Right atrium auricular region (tissue), 2 donors: ENCODE measurements at places on chromosomes 5 and 9. TPM values are rescaled to one million over a fixed set of nuclear protein-coding genes. Genes with fewer than 3 reads are reported as not detected.

Gene MARCHF11
- 0.33 TPM for total RNA-seq

Gene EGFL7
- 120 TPM for total RNA-seq

Gene AHRR
- total RNA-seq: 0.30 TPM

- no peak for DNase-seq
- no peaks in the 10 kb centered on the region for H3K36me3 ChIP-seq
- H3K4me3 ChIP-seq: no peak overlapping the region
- H3K27ac ChIP-seq: no peak overlapping the region
- H3K4me1 ChIP-seq: no peaks in the 10 kb centered on the region
Measured at GRCh38 chr9:124007565-124008302, 3.8 kb upstream of the LHX2 start.

DNA sequence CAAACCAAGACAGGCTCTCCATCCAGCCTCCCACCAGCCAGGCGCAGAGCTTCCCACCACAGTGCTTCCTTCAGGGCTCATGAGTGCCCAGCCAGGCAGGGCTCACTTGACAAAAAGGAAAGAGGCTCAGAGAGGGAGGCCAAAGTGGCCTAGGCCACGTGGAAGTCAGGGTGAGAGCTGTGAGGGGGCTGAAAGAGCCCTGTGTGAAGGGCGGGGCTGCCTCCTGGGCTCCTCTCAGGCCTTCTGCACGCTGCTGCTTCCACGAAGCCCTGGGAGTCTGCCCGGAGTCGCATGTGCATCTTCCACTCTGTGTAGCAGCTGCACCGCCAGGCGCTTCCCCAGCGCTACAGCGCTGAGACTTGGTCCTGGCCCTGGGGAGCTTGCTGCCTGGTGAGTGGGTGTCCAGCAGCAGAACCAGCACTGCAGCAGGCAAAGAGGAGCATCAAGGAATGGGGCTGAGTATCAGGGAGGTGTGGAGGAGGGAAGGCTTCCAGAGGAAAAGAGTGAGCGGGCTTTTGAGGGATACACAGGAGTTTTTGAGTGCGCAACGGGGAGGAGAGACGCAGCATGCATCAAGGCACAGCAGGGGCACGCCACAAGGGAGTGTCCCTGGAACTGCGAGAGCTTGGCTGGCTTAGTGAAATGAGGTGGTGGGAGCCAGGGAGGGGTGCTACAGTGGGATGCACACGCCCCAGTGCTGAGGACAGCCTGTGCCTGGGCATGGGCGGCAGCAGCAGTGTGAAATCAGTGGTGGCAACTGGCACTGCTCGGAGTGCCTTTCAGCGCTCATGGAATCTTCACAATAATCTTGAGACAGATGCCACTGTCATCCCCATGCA is 178.0 kb downstream of the GAPVD1 start:
- H3K4me3 ChIP-seq: no peak overlapping the region
- peaks cover 22% of the 10 kb centered on the region for H3K36me3 ChIP-seq
- H3K4me1 ChIP-seq: no peaks in the 10 kb centered on the region
- H3K27ac ChIP-seq: no peak overlapping the region
- no peaks in the 10 kb centered on the region for H3K27me3 ChIP-seq
- no peak for DNase-seq

DNA sequence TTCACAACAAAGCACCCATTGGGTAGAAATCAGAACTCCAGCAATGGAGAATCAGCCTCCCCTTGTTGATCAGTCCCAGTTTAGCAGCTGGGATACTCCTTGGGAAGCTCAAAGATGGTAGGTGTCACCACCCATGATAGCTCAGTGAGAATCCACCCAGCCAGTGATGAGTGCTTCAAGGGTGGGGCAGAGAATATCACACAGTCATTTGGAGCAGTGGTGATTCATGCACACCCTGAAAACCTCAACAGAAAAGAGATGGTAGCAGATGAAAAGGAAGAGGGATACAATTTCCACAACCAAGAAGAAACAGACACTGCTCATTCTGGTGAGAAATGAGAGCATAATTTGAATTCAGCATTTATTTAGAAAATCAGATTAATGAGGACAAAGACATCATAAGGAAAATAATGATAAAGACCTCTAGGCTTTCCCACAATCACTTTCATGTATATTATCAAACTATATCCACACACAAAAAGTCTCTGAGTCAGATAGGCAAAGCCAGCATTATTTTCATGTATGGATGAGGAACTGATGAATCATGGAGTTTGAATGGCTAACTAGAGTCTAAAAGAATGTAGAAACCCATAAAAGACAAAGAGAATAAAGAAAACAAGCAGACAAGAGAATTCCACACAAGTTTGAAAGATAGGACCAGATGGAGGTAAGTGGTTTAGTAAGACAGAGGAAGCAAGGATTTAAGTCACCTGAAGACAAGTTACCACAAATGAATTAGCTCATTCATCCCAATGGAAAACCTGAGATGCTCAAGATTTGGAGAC is 82.9 kb downstream of the FEM1C start:
- peak overlapping the region; percentile 81 for H3K27ac ChIP-seq
- no peaks in the 10 kb centered on the region for H3K36me3 ChIP-seq

DNA sequence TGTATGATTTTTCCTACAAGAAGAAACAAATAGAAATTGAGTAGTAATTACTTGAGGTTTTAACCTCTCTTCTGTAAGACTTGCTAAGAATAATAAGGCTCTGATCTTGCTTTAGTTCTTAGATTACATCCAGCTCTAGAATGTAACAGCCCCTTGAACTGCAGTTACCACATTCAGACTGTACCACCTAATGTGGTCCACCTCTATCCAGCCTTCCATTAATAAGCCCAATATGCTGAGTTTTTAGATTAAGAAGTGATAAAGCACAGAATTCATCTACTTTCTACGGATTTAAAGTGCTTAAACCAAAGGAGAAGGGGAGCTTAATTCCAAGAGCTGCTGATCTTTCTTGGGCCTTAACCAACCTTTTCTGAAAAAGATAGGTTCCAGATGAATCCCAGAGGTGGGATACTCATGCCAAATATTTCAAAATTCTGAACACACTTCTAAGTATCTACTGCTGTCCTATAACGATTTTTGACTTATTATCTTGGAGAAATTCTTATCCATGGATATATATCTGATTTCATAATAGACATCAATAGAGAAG is 131.5 kb downstream of the ZNF608 start:
- H3K4me3 ChIP-seq: no peak overlapping the region
- no peak overlapping the region for H3K27ac ChIP-seq
- H3K4me1 ChIP-seq: no peaks in the 10 kb centered on the region
- no peak for DNase-seq
- no peaks in the 10 kb centered on the region for H3K36me3 ChIP-seq

- H3K4me3 ChIP-seq: no peak overlapping the region
- H3K27me3 ChIP-seq: peaks cover 9% of the 10 kb centered on the region
- no peak overlapping the region for H3K27ac ChIP-seq
- H3K4me1 ChIP-seq: no peaks in the 10 kb centered on the region
Measured at GRCh38 chr9:97863314-97863713, 10.3 kb downstream of the FOXE1 start.

DNA sequence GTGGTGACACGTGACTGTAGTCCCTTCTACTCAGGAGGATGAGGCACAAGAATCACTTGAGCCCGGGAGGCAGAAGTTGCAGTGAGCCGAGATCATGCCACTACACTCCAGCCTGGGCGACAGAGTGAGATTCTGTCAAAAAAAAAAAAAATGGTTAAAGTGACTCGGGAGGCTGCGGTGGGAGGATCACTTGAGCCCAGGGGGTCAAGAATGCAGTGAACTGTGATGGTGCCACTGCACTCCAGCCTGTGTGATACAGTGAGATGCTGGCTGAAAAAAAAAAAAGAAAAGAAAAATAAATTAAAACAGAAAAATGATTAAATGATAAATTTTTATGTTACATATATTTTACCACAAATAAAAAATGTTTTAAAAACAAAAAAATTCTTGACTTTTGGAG is 51.9 kb downstream of the KLF4 start:
- H3K4me1 ChIP-seq: no peaks in the 10 kb centered on the region
- no peaks in the 10 kb centered on the region for H3K27me3 ChIP-seq
- DNase-seq: no peak
- H3K4me3 ChIP-seq: no peak overlapping the region
- no peaks in the 10 kb centered on the region for H3K36me3 ChIP-seq
- no peak overlapping the region for H3K27ac ChIP-seq

Gene PCDHGA10
- total RNA-seq: 3.1 TPM

- H3K36me3 ChIP-seq: peaks cover 49% of the 10 kb centered on the region
- H3K27ac ChIP-seq: no peak overlapping the region
- no peak overlapping the region for H3K4me3 ChIP-seq
- DNase-seq: no peak
- H3K4me1 ChIP-seq: no peaks in the 10 kb centered on the region
Measured at GRCh38 chr5:175508896-175509295, 30.5 kb downstream of the SFXN1 start.

GRCh38 chr9:134616341-134616740 is 25.3 kb upstream of the COL5A1 start:
- no peak for DNase-seq
- H3K27ac ChIP-seq: no peak overlapping the region
- H3K27me3 ChIP-seq: no peaks in the 10 kb centered on the region
- no peak overlapping the region for H3K4me3 ChIP-seq

Gene SH2D3C
- total RNA-seq: 16.5 TPM

DNA sequence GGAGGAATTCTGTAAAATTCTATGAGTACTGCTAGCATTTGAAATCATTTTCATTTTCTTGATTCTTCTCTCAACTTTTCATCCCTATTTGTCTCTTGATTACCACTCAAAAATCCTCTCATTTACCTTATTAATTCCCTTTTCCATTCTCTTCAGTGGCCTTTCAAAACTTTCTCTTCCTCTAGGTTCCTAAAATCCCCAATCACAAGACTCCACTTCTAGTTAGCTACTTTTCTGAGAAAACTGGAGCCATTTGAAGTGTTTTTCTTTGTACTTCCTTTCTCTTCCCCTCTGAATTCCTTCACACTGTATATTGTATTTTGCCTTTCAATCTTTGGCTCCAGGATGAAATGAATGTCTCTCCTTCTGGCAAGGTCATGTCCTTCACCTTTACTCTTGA is 61.3 kb upstream of the NR4A3 start:
- no peaks in the 10 kb centered on the region for H3K27me3 ChIP-seq
- H3K36me3 ChIP-seq: no peaks in the 10 kb centered on the region
- H3K27ac ChIP-seq: no peak overlapping the region
- no peaks in the 10 kb centered on the region for H3K4me1 ChIP-seq

GRCh38 chr5:124044613-124045012 is 532.6 kb downstream of the CSNK1G3 start:
- no peak overlapping the region for H3K27ac ChIP-seq
- H3K4me1 ChIP-seq: no peaks in the 10 kb centered on the region
- no peaks in the 10 kb centered on the region for H3K27me3 ChIP-seq
- H3K4me3 ChIP-seq: no peak overlapping the region

Gene NMUR2
- total RNA-seq: not detected

- peak overlapping the region; percentile 47 for H3K27ac ChIP-seq
- H3K36me3 ChIP-seq: peaks cover 26% of the 10 kb centered on the region
- DNase-seq: no peak
Measured at GRCh38 chr9:37917801-37918664, 14.1 kb upstream of the SLC25A51 start.

DNA sequence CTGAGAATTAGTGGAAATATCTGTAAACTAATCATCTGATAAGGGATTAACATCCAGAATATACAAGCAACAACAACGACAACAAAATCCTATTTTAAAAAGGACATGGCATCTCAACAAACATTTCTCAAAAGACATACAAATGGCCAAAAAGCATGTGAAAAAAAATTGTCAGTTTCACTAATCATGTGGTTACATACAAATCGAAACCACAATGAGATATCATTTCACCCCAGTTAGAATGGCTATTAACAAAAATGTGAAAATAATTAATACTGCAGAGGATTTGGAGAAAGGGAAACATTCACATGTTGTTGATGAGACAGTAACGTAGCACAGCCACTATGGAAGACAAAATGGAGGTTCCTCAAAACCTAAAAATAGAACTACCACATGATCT is 69.5 kb downstream of the ERP44 start:
- H3K36me3 ChIP-seq: no peaks in the 10 kb centered on the region
- H3K27me3 ChIP-seq: no peaks in the 10 kb centered on the region
- no peak for DNase-seq
- H3K4me3 ChIP-seq: no peak overlapping the region

Gene OR1L1
- not detected for total RNA-seq

DNA sequence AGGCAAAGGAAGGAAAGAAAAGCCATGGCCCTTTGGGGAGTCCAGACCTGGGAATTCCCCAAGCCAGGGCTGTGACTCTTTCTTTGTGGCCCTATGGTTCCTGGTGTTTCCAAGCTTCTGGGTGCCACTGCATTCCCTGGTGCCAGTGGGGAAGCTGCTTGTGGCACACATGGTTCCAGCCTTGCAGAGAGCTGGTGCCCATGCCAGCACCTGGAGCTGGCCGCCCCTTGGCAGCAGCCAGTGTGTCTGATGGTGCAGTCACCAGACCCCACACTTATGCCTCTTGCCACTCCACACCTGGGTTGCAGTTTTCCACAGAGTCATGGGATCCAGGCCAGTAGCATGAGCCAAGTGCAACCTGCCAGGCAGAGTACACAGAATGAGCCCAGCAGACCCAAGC is 1495.3 kb upstream of the NUDT12 start:
- no peak overlapping the region for H3K27ac ChIP-seq
- no peaks in the 10 kb centered on the region for H3K4me1 ChIP-seq
- no peak for DNase-seq
- no peaks in the 10 kb centered on the region for H3K36me3 ChIP-seq

GRCh38 chr5:134409321-134409720 is 2.4 kb downstream of the CDKN2AIPNL start:
- no peaks in the 10 kb centered on the region for H3K4me1 ChIP-seq
- no peaks in the 10 kb centered on the region for H3K27me3 ChIP-seq
- no peak overlapping the region for H3K27ac ChIP-seq
- H3K4me3 ChIP-seq: no peak overlapping the region
- peaks cover 3% of the 10 kb centered on the region for H3K36me3 ChIP-seq

- no peak overlapping the region for H3K4me3 ChIP-seq
- peaks cover 7% of the 10 kb centered on the region for H3K4me1 ChIP-seq
- H3K27ac ChIP-seq: no peak overlapping the region
- no peaks in the 10 kb centered on the region for H3K36me3 ChIP-seq
Measured at GRCh38 chr5:172612771-172613170, 28.3 kb upstream of the NEURL1B start.

DNA sequence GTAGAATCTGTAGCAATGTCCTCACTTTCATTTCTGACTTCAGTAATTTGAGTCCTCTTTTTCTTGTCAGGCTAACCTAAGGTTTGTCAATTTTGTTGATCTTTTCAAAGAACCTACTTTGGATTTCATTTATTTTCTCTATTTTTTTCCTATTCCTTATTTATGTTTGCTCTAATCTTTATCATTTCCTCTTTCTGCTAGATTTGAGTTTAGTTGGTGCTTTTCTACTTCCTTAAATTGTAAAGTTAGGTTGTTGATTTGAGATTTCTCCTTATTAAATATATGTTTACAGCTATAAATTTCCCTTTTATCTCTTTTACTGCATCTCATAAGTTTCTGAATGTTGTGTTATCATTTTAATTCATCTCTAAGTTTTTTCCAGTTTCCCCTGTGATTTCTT is 75.1 kb upstream of the FAM120A start:
- no peaks in the 10 kb centered on the region for H3K36me3 ChIP-seq
- DNase-seq: no peak
- H3K27me3 ChIP-seq: no peaks in the 10 kb centered on the region
- H3K4me3 ChIP-seq: no peak overlapping the region

Gene ZNF658
- total RNA-seq: 8.6 TPM

Gene VCAN
- 139 TPM for total RNA-seq

- no peaks in the 10 kb centered on the region for H3K36me3 ChIP-seq
- H3K27me3 ChIP-seq: no peaks in the 10 kb centered on the region
- no peak overlapping the region for H3K4me3 ChIP-seq
- H3K4me1 ChIP-seq: no peaks in the 10 kb centered on the region
- no peak overlapping the region for H3K27ac ChIP-seq
Measured at GRCh38 chr5:109997161-109997560, 307.4 kb downstream of the MAN2A1 start.
